ENCODE measurements at places on chromosomes 4 and X. TPM values are rescaled to one million over a fixed set of nuclear protein-coding genes. Genes with fewer than 3 reads are reported as not detected.

CCNQ gene
- 29.3 TPM for total RNA-seq

DNA sequence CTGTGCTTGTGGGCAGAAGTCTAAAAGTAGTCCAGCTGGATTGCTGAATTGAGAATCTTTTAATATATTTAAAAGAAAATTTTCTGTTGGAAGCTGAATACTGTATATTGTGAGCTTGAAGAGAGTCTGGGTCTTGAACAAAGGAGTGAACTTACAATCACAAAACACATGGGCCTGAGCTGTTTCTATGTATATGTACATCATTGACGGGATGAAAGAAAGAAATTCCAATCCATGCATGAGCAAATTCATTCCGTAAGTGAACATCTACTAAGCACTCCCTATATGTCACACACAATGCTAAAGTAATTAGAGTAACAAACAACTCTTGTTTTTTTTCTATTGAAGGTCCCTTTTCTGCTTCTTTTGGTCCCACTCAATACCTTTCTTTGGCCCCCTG lies 331.0 kb downstream of the HS3ST1 start:
- no peaks in the 10 kb centered on the region for H3K36me3 ChIP-seq
- no peaks in the 10 kb centered on the region for H3K4me1 ChIP-seq
- no peaks in the 10 kb centered on the region for H3K27me3 ChIP-seq
- H3K27ac ChIP-seq = no peak overlapping the region

- no peaks in the 10 kb centered on the region for H3K27me3 ChIP-seq
- no peaks in the 10 kb centered on the region for H3K4me1 ChIP-seq
Measured at GRCh38 chr4:75179510-75179909, 246.6 kb downstream of the PARM1 start.

DGKK gene
- not detected for total RNA-seq

SH3RF1 gene
- 33.0 TPM for total RNA-seq

DNA sequence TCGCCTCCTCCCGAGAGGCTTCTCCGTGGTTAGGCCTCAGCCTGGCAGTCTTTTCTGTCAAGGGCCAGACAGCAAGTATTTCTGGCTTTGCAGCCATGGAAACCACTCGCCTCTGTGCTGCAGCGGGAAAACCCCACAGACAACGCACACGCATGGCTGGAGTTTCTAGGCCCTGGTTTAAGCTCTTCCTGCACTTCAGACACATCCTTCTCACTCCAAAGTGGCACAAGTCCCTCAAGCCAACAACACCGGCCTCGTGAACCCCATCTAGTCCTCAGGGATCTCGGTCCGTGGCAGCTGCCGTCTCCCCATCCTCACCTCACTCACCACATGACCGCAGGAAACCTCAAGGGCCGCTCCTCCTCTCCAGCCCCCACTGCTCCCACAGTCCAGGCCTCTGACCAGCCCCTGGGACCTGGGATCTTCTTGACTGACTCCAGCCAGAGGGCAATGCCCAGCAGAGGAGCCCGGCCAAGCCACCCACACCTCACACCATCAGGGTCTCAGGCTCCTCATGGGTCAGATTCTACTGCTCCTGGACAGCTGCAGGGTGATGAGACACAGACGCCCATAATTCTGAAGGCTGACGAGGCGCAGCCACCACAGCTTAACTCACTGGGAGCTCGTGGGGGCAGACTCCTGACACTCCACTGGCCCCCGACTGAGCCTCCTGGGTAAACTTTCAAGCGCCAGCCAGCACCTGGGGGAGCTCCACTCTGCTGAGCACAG lies 21.7 kb downstream of the LETM1 start:
- peaks cover 23% of the 10 kb centered on the region for H3K4me1 ChIP-seq
- H3K4me3 ChIP-seq = no peak overlapping the region
- H3K27me3 ChIP-seq = no peaks in the 10 kb centered on the region
- peak; percentile 69 for DNase-seq
- H3K27ac ChIP-seq = peak overlapping the region; percentile 60
- peaks cover 65% of the 10 kb centered on the region for H3K36me3 ChIP-seq

XG gene
- 3.2 TPM for total RNA-seq

PLP2 gene
- 21.0 TPM for total RNA-seq

DNA sequence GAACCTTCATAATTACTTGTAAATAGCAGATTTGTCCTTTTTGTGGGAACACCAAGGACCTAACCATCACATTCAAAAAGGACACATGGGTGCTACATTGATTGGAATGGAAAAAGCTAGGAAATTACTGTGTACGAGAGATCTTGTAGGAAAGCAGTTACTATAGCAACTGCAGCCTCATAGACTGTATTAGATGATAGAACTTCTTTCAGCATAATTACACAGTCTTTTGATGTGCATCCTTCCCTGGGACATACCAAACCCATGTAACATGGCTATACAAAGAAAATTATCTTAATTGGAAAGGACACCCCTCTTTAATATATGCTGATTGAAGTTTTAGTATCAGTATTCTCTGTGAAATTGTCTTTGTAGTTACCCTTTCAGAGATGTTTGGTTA lies 130.7 kb upstream of the CTSO start:
- no peaks in the 10 kb centered on the region for H3K4me1 ChIP-seq
- H3K27ac ChIP-seq = no peak overlapping the region
- no peak overlapping the region for H3K4me3 ChIP-seq
- DNase-seq = no peak
- no peaks in the 10 kb centered on the region for H3K36me3 ChIP-seq
- H3K27me3 ChIP-seq = no peaks in the 10 kb centered on the region

ERCC6L gene
- 0.59 TPM for total RNA-seq

- no peaks in the 10 kb centered on the region for H3K36me3 ChIP-seq
- no peak overlapping the region for H3K27ac ChIP-seq
- no peak overlapping the region for H3K4me3 ChIP-seq
- no peak for DNase-seq
- no peaks in the 10 kb centered on the region for H3K27me3 ChIP-seq
Measured at GRCh38 chr4:38762560-38762959, 20.2 kb downstream of the TLR10 start.

GRCh38 chr4:163243297-163243981 lies 76.7 kb upstream of the NAF1 start:
- no peak for DNase-seq
- no peak overlapping the region for H3K27ac ChIP-seq
- H3K4me1 ChIP-seq = no peaks in the 10 kb centered on the region
- H3K27me3 ChIP-seq = no peaks in the 10 kb centered on the region
- no peak overlapping the region for H3K4me3 ChIP-seq
- H3K36me3 ChIP-seq = no peaks in the 10 kb centered on the region

DNA sequence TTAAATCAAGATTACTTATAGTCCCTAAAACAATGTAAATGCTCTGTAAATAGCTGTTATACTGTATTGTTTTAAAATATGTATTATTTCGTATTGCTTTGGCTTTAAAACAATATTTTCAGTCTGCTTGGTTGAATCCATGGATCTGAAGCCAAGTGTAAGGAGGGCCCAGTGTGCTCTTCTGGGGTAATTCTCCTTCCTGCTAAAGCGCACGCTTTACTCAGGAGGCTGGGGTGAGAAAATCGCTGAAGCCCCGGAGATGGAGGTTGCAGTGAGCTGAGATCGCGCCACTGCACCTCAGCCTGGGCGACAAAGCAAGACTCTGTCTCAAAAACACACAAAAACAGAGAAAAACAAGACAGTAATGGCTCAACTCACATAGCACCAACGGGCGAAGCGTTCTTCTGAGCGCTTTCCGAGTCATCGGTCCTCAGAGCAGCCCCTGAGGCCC lies 391 bp upstream of the IDUA start:
- peak overlapping the region; percentile 63 for H3K27ac ChIP-seq
- H3K4me1 ChIP-seq = peaks cover 23% of the 10 kb centered on the region
- no peaks in the 10 kb centered on the region for H3K36me3 ChIP-seq

DNA sequence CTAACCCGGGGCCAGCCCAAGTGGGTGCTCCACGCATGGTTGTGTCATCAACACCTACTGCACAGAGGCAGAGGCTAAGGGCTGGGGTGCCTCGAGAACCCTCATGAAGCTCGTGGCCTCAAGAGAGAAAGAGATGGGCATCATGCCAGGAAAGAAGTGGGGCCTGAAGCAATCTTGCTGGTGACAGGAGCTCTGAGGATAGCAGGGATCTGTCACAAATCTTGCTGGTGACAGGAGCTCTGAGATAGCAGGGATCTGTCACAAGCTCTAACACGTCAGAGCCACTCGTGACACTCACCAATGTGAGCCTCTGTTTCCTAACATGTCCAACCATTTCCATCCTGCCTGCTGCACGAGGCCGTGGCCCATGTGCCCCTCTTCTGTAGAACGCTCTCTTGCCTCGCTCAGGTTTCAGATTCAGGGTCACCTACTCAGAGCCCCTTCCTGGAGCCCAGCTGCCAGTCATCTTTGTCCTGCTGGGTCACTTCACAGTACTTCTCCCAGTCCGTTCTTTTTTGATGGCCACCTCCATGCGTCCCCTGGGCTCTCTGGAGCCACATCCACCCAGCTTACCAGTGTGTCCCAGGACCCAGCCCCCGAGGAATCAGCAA lies 21.1 kb downstream of the PNMA6E start:
- H3K27ac ChIP-seq = no peak overlapping the region
- peaks cover 2% of the 10 kb centered on the region for H3K27me3 ChIP-seq
- no peak overlapping the region for H3K4me3 ChIP-seq
- H3K4me1 ChIP-seq = peaks cover 10% of the 10 kb centered on the region
- H3K36me3 ChIP-seq = no peaks in the 10 kb centered on the region

CSN2 gene
- total RNA-seq = not detected

DNA sequence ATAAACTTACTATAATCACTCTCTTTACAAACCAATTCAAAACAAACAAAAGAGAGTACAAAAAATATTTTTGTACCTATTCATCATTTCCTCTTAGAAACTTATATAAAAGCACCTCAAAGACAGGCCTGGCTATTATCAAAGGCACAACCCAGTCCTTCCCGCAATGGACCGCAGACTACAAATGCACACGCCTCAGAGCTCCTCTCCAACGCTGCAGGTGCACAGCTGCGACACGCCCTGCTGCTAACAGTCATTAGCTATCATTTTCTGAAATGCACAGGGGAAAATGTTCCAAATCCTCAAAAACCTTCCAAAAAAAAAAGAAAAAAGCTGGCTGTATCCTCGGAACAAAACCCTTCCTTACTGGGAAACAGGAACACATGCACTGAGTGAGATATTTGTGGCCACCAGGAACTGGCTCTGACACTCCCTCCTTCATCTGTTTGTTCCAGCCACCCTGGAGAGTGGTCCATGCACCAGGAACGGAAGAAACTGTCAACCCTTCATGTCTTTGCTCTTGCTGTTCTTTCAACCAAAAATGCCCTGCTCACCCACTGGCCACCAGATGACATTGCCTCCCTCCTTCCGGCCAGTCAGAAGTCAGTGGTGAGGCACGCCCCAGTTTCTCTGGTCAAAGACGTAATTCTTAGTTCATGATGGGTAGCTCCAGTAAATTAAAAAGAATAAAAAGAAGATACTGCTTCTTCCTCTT lies 16.7 kb downstream of the IRF2 start:
- H3K4me3 ChIP-seq = no peak overlapping the region
- peaks cover 33% of the 10 kb centered on the region for H3K4me1 ChIP-seq
- no peaks in the 10 kb centered on the region for H3K27me3 ChIP-seq
- H3K36me3 ChIP-seq = no peaks in the 10 kb centered on the region

GRCh38 chr4:71261633-71262121 lies 77.1 kb upstream of the SLC4A4 start:
- H3K27me3 ChIP-seq = no peaks in the 10 kb centered on the region
- no peak overlapping the region for H3K4me3 ChIP-seq
- peaks cover 62% of the 10 kb centered on the region for H3K4me1 ChIP-seq
- H3K27ac ChIP-seq = peak overlapping the region; percentile 90
- peaks cover 3% of the 10 kb centered on the region for H3K36me3 ChIP-seq

DNA sequence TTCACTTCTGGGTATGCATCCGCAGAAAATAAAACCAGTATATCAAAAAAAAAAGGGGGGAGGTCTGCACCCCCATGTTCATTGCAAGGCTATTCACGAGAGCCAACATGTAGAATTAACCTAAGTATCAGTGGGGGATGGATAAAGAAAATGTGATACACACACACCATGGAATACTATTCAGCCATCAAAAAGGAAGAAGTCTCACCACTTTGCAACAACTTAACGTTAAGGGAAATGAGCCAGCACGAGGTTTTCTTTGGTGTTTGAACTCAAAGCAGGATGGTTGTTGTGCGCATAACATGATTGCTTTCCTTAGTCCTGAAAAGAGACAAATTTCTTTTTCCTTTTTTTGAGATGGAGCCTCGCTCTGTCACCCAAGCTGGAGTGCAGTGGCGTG lies 222.7 kb downstream of the SHOX start:
- no peaks in the 10 kb centered on the region for H3K27me3 ChIP-seq
- DNase-seq = no peak
- peaks cover 26% of the 10 kb centered on the region for H3K4me1 ChIP-seq
- no peak overlapping the region for H3K4me3 ChIP-seq
- no peaks in the 10 kb centered on the region for H3K36me3 ChIP-seq

DNA sequence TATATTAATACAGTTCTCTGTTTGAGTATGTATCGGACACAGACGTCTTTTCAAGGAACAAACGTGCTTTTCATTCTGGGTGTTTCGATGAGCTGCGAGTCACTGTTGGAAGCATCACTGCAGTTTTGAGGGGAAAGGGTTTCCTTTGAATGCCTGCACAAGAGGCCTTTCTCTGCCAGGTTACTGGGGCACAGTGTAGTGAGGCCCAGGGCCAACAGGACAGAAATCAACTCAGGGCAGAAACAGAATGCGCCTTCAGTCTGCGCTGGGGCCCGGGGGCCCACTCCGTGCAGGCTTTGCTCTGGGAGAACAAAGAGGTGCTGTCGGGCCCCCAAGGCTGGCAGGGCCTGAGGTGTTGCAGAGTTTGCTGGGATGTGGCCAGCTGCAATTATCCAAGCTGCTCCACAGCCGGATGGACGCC lies 2.3 kb upstream of the PPP2R3B start:
- no peak overlapping the region for H3K27ac ChIP-seq
- H3K27me3 ChIP-seq = no peaks in the 10 kb centered on the region
- peaks cover 3% of the 10 kb centered on the region for H3K4me1 ChIP-seq
- H3K4me3 ChIP-seq = no peak overlapping the region
- peak; percentile 54 for DNase-seq

TIMM8A gene
- total RNA-seq = 2.9 TPM

DNA sequence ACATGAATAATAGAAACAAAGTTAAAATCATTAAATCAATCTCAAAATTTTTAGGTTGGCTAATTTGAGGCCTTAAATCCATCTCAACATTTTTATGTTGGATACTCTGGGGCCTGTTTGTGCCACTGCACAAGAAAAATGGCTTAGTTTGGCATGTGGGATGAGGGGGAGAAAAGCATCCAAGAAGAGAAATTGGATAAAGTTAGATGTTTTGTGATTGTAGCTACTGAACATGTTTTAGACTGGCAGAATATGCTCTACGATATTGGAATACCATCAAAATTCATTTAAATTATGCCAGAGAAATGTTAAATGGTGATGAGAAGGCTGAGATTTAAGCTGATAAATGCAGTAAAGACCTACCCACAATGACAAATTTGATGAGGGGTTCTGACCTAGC lies 376.9 kb downstream of the CXXC4 start:
- no peak overlapping the region for H3K27ac ChIP-seq
- peak; percentile 0 for DNase-seq
- no peak overlapping the region for H3K4me3 ChIP-seq
- H3K4me1 ChIP-seq = no peaks in the 10 kb centered on the region
- no peaks in the 10 kb centered on the region for H3K27me3 ChIP-seq

GRCh38 chrX:42967681-42968300 lies 189.8 kb upstream of the PPP1R2C start:
- no peak overlapping the region for H3K27ac ChIP-seq
- no peaks in the 10 kb centered on the region for H3K36me3 ChIP-seq
- no peak for DNase-seq
- H3K4me1 ChIP-seq = no peaks in the 10 kb centered on the region
- no peaks in the 10 kb centered on the region for H3K27me3 ChIP-seq

GRCh38 chr4:81571105-81571504 lies 99.4 kb upstream of the RASGEF1B start:
- no peak for DNase-seq
- peaks cover under 1% of the 10 kb centered on the region for H3K4me1 ChIP-seq
- H3K27me3 ChIP-seq = no peaks in the 10 kb centered on the region
- H3K27ac ChIP-seq = no peak overlapping the region
- no peaks in the 10 kb centered on the region for H3K36me3 ChIP-seq

GRCh38 chr4:140252742-140253555 lies 99.0 kb upstream of the MAML3 start:
- H3K4me1 ChIP-seq = peaks cover 40% of the 10 kb centered on the region
- no peaks in the 10 kb centered on the region for H3K36me3 ChIP-seq
- peak overlapping the region; percentile 71 for H3K4me3 ChIP-seq
- DNase-seq = peak; percentile 94
